ENCODE measurements at places on chromosomes 1 and 21.

GRCh38 chr1:178716111-178716510 is 8.9 kb upstream of the RALGPS2 start:
- H3K4me1 ChIP-seq = no peaks in the 10 kb centered on the region
- H3K27me3 ChIP-seq = no peaks in the 10 kb centered on the region
- DNase-seq = no peak
- H3K4me3 ChIP-seq = no peak overlapping the region
- H3K27ac ChIP-seq = no peak overlapping the region
- H3K36me3 ChIP-seq = no peaks in the 10 kb centered on the region

- H3K4me3 ChIP-seq = no peak overlapping the region
- no peaks in the 10 kb centered on the region for H3K27me3 ChIP-seq
- DNase-seq = no peak
These were observed 87.7 kb downstream of the MAN1C1 start for GRCh38 chr1:25704267-25704691.

DNA sequence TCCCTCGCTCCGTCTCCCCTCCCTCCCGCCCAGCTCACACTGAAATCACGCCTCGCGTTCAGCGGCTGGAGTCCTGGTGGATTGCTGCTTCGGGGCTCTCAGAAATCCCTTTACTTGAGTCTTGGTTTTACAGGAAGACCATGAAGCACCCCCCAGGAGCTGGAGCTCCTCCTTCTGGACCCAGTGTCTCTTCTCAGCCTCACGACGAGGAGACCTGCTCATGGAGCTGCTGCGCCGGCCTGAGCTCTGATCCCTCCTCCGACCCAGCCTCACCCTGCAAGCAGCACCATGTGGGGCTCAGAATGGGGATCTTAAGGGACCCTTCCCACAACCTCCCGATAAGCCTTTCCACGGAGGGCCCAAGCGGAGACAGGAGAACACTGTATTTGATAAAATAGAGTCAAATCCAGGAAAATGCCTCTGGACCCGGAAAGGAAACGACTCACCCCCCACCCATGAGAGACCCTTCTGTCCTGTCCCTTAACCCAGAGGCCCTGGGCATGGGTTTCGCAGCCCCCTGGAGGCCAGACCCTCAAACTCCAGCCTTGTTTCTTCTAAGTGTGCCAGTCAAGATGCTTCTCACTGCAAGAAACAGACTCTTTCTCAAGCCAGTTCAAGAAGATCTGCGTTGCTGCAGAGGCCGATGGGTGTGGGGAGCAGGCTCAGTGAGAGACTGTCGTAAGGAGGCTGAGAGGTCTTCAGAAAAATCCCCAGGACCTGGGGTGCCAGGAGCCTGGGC is 26.1 kb downstream of the PDE9A start:
- H3K4me3 ChIP-seq = no peak overlapping the region
- DNase-seq = no peak
- peaks cover 39% of the 10 kb centered on the region for H3K4me1 ChIP-seq
- no peak overlapping the region for H3K27ac ChIP-seq
- H3K36me3 ChIP-seq = 0 out of 2 replicates have a peak, but pooled peaks cover 4% of the 10 kb centered on the region
- H3K27me3 ChIP-seq = no peaks in the 10 kb centered on the region

GRCh38 chr21:14753466-14754258 is 207.5 kb upstream of the SAMSN1 start:
- H3K27me3 ChIP-seq = no peaks in the 10 kb centered on the region
- no peak for DNase-seq
- no peak overlapping the region for H3K27ac ChIP-seq
- no peaks in the 10 kb centered on the region for H3K36me3 ChIP-seq
- no peaks in the 10 kb centered on the region for H3K4me1 ChIP-seq

- no peak overlapping the region for H3K4me3 ChIP-seq
- H3K4me1 ChIP-seq = no peaks in the 10 kb centered on the region
- no peaks in the 10 kb centered on the region for H3K27me3 ChIP-seq
- no peak overlapping the region for H3K27ac ChIP-seq
These were observed 36.7 kb downstream of the AJAP1 start for GRCh38 chr1:4690951-4691675.

GRCh38 chr21:17085707-17086106 is 427.1 kb upstream of the CXADR start:
- H3K27me3 ChIP-seq = no peaks in the 10 kb centered on the region
- H3K4me1 ChIP-seq = no peaks in the 10 kb centered on the region
- H3K4me3 ChIP-seq = no peak overlapping the region
